ENCODE measurements at places on chromosomes 3 and 15. TPM values are rescaled to one million over a fixed set of nuclear protein-coding genes. Genes with fewer than 3 reads are reported as not detected.

- no peak for ATAC-seq
Measured at GRCh38 chr15:82805994-82806406, at the start of gene FSD2. Gene FSD2 (minus strand): TSS chr15:82806069. CDS start chr15:82787390, 18,679 bp downstream.

GRCh38 chr15:64690578-64691296 is 84.7 kb downstream of the RBPMS2 start:
- no peak for ATAC-seq

GRCh38 chr3:36852071-36852470 is 87.7 kb upstream of the DCLK3 start:
- ATAC-seq, result no peak

- ATAC-seq, result no peak
Measured at GRCh38 chr3:67290438-67290837, 292.3 kb downstream of the KBTBD8 start.

DNA sequence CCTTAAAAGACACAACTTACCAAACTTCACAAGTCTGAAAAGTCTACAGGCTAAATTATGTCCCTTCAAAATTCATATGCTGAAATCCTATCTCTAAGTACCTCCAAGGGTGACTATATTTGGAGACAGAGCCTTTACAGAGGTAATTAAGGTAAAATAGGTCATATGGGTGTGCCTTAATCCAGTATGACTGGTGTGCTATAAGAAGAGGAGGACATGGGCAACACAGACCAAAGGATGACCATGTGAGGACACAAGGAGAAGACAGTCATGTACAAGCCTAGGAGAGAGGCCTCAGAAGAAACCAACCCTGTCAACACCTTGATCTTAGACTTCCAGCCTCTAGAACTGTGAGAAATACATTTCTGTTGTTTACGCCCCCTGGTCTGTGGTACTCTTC is 32.2 kb downstream of the TXNRD3 start:
- no peak for ATAC-seq

- no peak for ATAC-seq
Measured at GRCh38 chr15:66876731-66877476, 174.9 kb downstream of the SMAD6 start.

GRCh38 chr15:31274496-31275330 is 51.9 kb upstream of the KLF13 start:
- no peak for ATAC-seq

DNA sequence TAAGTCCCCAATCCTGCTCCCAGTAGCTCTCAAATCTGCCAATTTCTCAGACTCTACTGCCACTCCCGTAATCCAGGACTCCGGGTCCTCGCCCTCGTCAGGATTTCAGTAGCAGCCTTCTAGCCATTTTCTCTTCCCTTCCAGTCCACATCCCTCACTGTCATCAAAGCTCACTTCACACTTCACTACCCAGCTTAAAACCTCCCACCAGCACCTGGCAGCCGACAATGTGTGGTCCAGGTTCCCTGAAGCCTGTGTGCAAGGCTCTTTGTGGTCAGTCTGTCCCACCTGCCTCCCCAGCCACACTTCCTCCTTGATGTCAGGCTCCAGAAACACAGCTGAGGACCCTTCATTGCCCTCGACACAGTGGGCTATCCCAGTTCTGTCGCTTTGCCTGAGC is 304.5 kb upstream of the ROPN1 start:
- ATAC-seq, result no peak

- ATAC-seq, result no peak
Measured at GRCh38 chr3:123536153-123536895, 48.5 kb downstream of the HACD2 start.

DNA sequence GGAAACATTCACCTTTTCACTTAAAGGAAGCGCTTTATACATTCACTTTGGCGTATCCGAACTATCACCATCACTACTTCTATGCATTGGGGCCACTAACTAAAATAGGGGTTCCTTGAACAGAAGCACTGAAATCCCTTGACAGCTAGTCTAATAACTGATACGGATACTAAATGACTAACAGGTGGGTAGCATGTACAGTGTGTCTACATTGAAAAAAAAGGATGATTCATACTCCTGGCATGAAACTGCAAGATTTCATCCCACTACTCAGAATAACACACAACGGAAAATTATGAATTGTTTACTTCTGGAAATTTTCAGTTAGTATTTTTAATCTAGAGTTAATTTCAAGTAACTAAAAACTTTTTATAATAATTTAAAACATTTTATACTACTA is 96.7 kb downstream of the SMARCC1 start:
- no peak for ATAC-seq

GRCh38 chr3:54909191-54909590 is 18.7 kb downstream of the LRTM1 start:
- ATAC-seq, result peak; percentile 75

CFAP100 gene
- total RNA-seq, result not detected

FANCD2OS gene
- total RNA-seq, result not detected

DNAJB11 gene
- total RNA-seq, result 24.0 TPM

SPINK8 gene
- 1.6 TPM for total RNA-seq

IL17RE gene
- total RNA-seq, result 12.9 TPM

GOLGA8T gene
- not detected for total RNA-seq

Data from esophagus mucosa (tissue), 1 donor.